ENCODE measurements at places on chromosomes 7 and 10. TPM values are rescaled to one million over a fixed set of nuclear protein-coding genes. Genes with fewer than 3 reads are reported as not detected.

The UCN3 gene
- total RNA-seq = 3.4 TPM

The MEPCE gene
- total RNA-seq = 27.5 TPM

The PNLIPRP1 gene
- total RNA-seq = not detected

The SCIN gene
- 3.9 TPM for total RNA-seq

The PTPRN2 gene
- 16.2 TPM for total RNA-seq

The SLC18A3 gene
- 6.2 TPM for total RNA-seq

The IDI2 gene
- not detected for total RNA-seq

The RNF32 gene
- total RNA-seq = 2.6 TPM

The FAM241B gene
- 8.8 TPM for total RNA-seq

The WDFY4 gene
- 0.05 TPM for total RNA-seq

The KLLN gene
- 2.2 TPM for total RNA-seq

The ZNF736 gene
- total RNA-seq = not detected

DNA sequence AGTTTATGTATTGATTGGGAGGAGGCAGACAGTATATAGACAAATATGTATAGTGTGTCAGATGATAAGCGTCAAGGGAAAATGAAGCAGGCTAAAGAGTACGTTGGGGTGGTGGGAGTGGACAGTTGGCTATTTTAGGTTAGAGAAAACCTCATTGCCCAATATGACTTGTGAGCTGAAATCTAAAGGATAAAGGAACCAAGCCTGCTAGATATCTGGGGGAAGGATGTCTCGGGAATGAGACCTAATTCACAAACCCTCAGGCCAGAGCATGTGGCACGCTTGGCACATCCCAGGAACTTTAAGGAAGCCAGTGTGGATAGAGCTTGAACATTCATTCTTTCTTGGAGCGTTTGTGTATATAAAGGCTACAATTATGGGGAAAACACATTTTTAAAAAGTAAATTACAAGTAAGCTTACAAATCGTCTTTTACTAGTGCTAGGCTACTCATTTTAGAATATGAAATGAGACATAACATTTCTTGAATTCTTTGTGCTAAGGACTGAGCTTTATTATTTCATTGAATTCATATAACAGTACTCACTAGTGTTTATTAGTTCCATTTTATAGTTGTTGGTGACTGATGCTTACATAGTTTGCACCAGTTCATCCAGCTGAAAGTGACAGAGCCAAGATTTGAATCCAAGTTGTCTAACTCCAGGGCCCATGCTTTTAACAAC is 9.7 kb downstream of the FHIP2A start:
- DNase-seq = no peak

- no peak for DNase-seq
Observed at GRCh38 chr7:128872394-128872824, 9.8 kb downstream of the ATP6V1F start.

DNA sequence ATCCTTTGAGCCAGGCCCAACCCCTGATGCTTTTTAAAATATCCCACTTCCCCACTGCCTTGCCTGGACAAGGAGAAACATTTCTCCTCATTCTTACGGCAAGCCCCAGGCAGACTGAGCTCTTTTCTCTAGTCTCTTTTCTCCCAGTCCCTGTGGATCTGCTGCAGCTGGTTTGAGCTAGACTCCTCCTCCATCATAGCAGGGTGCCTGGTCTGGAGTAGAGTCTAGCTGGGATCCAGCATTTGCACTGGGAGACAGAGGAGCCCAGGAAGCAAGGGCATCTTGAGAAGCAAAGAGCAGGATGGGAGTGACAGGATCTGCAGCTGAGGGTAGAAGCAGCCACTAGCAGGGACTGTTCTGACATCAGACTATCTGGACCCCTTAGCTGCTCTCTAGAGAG is 562.3 kb upstream of the COBL start:
- no peak for DNase-seq

DNA sequence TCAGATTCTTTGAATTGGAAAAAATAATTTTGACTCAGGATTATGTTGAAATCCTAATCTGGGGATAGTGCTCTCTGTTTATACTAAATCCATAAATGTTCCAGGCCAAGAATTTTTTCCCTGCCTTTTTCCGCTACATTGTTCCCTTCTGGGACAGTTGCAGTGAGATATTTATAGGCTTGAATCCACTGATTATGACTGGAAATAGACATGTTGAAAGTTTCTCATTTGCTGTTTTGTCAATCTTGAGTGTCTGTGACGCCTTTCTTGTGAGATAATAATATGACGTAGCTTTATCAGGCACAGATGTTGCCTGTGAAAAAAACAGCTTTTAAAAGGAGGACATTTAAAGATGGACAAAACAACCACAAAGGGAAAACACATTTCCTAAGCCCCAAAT is 155.9 kb downstream of the ARID5B start:
- no peak for DNase-seq

DNA sequence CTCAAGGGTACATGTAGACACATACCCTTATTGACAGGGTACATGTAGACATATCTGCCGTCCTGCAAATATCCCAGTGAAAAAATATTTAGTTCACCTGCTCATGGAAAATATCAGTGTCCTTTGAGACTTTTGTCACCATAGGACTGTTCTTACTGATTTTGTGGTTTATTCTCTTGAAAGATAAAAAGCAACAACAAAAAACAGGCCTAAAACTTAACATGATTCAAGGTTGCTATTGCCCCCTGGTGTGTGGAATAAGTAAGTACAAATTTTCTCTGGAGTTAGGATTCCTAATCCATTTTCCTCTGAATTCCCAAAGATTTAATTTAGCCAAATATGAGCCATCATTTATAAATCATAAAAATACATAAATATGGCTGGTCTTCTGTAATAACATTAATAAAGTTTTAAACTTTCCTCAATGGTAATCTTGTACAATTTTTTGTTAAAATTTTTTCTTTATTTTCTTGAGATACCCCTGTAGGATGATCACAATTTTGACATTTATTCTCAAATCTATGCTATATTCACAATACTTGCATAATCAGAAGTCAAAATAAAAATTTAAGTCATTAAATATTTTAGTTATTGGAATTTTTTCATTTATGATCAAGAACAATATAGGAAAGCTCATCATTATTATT is 741.4 kb upstream of the POT1 start:
- no peak for DNase-seq

DNA sequence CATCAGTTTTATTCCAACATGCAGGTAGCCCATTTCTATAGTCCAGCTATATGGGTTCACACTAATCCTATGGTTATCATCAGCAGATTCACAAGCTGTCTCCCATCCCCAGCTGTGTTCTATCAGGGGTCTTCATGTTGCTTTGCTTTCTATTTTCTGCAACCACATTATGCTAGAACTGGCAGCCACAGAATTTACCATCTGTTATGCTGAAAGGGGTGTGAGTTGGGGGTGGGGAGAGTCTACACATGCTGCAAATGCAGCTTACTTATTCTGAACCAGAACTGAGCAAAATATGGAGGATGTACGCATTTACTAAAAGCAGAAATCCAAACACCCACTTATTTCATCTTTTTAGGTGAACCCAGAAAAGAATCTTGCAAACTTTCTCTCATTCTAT is 32.9 kb downstream of the SHTN1 start:
- DNase-seq = no peak

GRCh38 chr7:21469894-21470293 is 42.0 kb downstream of the SP4 start:
- no peak for DNase-seq

DNA sequence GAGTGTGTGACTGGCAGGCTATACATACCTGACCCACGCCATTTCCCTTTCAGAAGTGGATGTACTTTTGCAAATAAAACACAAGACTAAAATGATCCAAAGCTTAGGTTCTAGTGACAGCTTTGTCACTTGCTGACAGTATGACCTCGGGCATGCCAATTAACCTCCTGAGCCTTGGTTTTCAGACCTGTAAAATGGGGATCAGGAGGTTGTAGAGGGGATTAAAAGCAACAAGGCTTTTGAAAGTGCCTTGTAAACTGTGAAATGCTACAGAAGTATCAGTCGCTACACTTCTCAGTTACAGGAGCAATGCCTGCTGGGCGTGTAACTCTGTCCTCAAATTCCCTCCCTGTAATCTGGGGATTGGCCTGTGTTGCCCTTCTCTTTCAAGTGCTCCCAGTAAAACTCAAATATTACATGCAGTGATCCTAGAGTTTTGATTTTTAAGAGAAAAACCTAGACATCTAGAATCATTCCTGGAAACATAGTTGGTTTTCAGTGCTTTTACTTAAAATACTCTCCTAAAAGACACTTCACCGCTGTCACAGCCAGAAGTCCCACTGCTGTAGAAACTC is 8.8 kb upstream of the GRB10 start:
- DNase-seq = no peak

- peak; percentile 83 for DNase-seq
Observed at GRCh38 chr7:42237811-42238541, 967 bp upstream of the GLI3 start.

DNA sequence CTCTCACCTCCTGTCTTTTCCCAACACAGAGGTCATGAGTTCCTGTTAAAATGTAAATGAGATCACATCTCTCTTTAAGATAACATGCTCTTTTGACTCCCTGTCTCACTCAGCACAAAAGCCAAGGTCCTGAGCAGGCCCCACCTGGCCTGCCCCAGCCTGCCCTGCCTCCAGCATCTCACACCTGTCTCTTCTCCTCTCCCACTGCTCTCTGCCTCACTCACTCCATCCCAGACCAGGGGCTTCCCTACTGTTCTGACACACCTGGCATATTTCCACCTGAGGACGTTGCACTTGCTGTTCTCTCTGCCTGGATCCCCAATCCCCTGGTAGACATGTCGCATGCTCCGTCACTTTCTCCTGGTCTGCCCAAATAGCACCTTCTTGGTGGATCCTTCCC is 285.0 kb upstream of the ZMIZ1 start:
- no peak for DNase-seq

- DNase-seq = no peak
Observed at GRCh38 chr10:126224967-126225671, 163.2 kb downstream of the ADAM12 start.

DNA sequence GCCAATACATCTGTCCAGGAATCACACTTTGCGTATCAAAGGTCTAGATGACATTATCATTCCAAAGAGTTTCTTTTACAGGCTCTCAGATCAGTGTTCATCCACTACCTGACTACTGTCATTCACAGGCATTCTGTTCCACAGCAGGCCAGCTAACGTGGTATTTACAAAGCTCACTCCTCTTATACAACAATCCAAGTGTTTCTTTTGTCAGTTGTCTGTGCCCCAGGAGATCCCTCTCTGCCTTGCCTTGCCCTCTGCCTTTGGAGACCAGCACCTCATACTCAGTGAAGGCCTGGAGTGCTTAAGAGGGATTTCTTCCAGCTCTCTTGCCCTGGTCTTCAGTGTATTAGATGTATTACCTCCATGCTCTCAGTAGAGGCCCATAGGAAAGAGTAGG is 34.6 kb upstream of the CC2D2B start:
- DNase-seq = no peak

- no peak for DNase-seq
Observed at GRCh38 chr10:1384026-1384425, 327.8 kb downstream of the WDR37 start.

GRCh38 chr7:87287738-87288341 is 57.6 kb upstream of the CROT start:
- DNase-seq = no peak

DNA sequence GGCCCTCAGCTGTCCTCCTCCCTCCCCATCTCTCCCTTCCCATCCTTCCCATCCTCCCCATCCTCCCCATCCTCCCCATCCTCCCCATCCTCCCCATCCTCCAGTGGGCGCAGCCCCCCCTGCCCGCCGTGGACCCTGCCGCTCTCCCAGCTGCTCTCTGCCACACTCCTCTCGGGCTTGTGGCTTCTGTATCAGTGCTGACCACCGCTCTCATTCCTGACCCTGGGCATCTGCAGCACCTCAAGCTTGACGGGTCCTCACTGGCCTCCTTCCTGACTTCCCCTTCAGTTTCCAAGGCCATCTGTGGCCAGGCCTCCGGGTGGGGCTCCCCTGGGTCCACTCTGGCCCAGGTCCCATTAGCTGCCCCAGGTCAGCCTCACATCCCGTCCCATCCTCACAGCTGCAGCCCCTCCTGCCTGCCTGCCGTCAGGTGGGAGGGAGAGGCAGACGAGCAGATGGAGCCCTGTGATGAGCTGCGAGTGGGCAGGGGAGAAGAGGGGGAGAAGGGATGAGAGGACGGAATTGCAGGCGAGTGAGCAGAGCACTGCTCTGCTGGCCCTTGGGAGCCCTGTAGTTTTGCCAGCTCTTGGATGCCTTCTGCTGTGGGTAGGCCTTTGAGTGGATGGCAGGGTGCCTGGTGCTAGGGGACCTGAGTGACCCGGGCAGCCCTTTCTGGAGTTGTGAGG is 35.7 kb downstream of the LHPP start:
- no peak for DNase-seq

DNA sequence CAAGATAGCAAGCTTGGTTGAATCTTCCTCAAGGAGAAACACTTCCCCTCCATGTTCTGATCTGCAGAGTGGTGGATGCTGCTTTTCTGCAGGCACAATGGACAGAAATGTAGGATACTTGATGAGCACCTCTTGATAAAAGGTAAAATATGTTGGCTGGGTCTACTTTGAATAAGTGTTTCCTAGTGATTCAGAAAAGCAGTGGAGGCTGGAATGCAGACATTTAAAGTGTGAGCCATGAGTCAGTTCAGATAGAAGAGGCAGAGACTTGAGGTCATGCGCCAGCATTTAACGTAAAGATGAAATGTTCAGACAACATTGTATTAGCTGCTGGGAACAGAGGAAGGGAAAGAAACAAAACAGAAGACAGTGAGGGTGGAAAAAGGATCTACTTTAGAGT is 403.1 kb downstream of the ADRA2A start:
- DNase-seq = no peak

GRCh38 chr7:67493366-67493765 is 496.7 kb downstream of the TYW1 start:
- no peak for DNase-seq

- DNase-seq = no peak
Observed at GRCh38 chr7:50273870-50274269, 30.6 kb upstream of the IKZF1 start.

DNA sequence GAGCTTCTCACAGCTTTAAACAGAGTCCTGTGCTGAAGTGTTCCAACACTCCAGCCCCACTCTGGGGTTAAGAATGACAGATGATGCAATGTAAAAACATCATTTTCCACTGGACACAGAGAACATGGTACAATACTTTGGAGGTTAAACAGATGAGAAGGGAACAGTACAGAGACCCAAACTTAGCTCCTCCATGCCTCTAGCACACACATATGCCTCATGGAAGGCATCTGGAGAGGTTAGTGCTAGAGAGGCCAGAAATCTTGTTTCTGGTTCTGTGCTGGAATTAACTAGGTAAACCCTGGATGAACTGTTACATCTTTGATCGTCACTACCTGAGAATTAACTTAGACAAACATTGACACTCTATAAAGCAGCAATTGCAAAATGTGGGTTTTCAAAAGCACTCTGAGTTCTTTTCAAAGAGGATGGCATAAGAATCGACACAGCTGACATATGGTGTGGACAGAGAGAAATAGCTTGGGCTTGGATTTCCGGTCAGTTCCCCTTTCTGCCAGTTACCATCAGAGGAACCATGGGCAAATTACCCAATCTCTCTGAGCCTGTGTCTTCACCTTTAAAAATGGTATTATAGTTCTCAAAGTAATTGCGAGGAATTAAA is 81.9 kb downstream of the KCNMA1 start:
- DNase-seq = no peak

DNA sequence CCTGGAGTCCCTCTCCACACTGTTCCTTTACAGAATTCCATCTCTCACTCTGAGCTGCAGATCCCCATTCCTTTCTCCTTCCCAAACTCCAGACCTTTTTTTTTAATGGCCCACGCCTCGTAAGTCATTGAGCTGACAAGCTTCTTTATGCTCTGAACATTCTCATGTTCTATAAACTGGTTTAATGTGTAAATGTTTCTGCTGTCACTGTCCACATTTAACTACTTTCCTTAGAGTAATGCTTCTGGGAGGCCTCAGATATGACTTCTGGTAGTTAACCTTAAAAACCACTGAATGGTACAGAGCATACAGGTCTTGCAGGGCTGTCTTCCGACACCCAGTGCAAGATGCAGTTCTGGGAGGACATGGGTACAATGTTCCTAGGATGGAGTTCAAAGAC is 71.1 kb upstream of the CAMK2B start:
- DNase-seq = no peak
